Tibial nerve (tissue), 4 donors: ENCODE measurements at places on chromosomes 6 and 20.
A peak's percentile ranks its signal among the peaks of the same experiment; 100 is the strongest.

DNA sequence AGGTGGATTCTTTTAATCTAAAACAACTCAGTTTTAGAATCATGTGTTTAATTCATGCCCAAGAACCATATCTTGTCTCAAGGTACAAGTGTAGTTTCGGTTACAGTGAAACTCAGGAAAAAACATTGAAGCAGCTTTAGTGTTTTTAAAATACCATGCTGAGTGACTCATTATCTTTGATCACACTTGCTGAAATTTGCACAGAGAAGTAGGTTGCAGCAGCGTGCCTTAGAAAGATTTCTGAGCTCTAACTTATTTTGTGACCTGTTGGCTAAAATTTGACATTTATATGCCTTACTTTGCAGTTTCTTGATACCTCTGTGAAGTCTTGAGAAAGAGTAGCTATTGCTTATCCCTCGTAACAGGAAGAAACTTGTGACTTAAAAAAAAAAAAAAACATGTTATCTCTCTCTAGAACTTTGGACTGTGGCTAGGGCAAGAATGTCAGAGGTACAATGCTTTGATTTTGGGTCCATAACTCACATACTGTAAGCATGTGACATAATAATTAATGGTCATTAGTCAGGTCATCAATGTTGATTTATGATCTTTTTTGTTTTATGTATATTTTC lies 34.5 kb upstream of the FUCA2 start:
- DNase-seq: no peak

- no peak for DNase-seq
Measured at GRCh38 chr6:14401246-14401645, 283.7 kb downstream of the CD83 start.

DNA sequence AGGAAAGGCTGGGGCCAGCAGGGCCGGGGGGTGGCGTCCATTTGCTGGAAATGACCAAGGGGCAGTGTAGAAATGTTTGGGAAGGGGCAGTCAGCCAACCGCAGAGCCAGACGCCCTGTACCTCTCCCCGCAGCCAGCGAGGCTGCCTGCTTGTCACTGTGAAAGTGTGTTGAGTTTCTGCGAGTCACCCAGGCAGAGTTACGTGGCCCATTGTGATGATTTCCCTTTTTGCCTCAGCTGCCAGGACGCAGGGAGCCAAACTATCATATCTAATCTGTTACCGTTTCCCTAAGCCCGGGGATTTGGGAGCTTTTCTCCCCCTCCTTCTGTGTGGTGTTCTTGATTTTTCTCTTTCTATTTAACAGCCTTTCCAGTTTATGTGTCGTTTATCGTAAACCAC lies 67.9 kb upstream of the STX16 start:
- no peak for DNase-seq

GRCh38 chr6:31049518-31049917 lies 39.2 kb downstream of the MUC22 start:
- DNase-seq: no peak

GRCh38 chr6:30686009-30686907 lies at the start of gene PPP1R18:
Gene PPP1R18 (minus strand): TSS chr6:30686645. CDS start chr6:30686018, 627 bp downstream.
- DNase-seq: peak; percentile 71
